ENCODE measurements at places on chromosomes 13 and 19.
A peak's percentile ranks its signal among the peaks of the same experiment; 100 is the strongest.

- no peak for DNase-seq
Observed at GRCh38 chr13:50025436-50025835, 10.2 kb downstream of the KCNRG start.

- DNase-seq: no peak
Observed at GRCh38 chr13:112771877-112772538, 82.2 kb downstream of the ATP11A start.

- DNase-seq: no peak
Observed at GRCh38 chr13:36377826-36378468, 31.8 kb upstream of the SPART start.

- no peak for DNase-seq
Observed at GRCh38 chr13:27783111-27783510, 9.2 kb upstream of the GSX1 start.

DNA sequence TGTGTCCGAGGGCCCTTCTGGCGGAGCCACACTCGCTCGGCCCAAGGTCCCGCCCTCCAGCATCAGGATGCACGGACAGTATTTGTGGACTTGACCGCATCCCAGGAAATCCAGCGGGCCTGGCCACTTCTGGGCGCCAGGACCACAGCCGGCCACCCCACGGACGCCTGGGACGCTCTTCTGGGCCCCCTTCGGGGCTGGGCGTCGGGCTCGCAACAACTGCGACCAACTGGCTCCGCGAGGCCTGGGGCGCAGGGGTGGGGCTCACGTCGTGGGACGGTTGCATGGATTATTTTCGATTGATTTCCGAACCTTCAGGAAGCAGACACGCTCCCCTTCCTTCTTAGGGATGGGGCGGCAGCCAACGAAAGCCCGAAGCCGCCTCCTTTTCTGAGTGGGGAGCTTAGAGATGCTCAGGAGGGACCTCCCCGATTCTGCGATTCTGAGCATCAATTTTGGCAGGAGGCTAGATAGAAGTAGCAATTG lies 521 bp upstream of the NUP58 start:
- DNase-seq: no peak

GRCh38 chr19:34232566-34233481 lies 21.5 kb upstream of the GARRE1 start:
- DNase-seq: no peak

- no peak for DNase-seq
Observed at GRCh38 chr19:14495672-14496028, 277 bp downstream of the GIPC1 start.

- peak; percentile 21 for DNase-seq
Observed at GRCh38 chr19:38264486-38265212, at the start of gene SPINT2. Gene SPINT2 (plus strand): TSS chr19:38264573. CDS start chr19:38264893, 320 bp downstream.

- no peak for DNase-seq
Observed at GRCh38 chr13:37534181-37534580, 64.4 kb downstream of the POSTN start.

GRCh38 chr13:114130837-114131582 lies 1.4 kb downstream of the RASA3 start:
- peak; percentile 63 for DNase-seq

GRCh38 chr19:44912854-44913253 lies 1.6 kb upstream of the APOC1 start:
- no peak for DNase-seq

GRCh38 chr13:80109303-80109702 lies 231.6 kb downstream of the SPRY2 start:
- DNase-seq: no peak

- no peak for DNase-seq
Observed at GRCh38 chr13:101594936-101595335, 142.5 kb downstream of the ITGBL1 start.

DNA sequence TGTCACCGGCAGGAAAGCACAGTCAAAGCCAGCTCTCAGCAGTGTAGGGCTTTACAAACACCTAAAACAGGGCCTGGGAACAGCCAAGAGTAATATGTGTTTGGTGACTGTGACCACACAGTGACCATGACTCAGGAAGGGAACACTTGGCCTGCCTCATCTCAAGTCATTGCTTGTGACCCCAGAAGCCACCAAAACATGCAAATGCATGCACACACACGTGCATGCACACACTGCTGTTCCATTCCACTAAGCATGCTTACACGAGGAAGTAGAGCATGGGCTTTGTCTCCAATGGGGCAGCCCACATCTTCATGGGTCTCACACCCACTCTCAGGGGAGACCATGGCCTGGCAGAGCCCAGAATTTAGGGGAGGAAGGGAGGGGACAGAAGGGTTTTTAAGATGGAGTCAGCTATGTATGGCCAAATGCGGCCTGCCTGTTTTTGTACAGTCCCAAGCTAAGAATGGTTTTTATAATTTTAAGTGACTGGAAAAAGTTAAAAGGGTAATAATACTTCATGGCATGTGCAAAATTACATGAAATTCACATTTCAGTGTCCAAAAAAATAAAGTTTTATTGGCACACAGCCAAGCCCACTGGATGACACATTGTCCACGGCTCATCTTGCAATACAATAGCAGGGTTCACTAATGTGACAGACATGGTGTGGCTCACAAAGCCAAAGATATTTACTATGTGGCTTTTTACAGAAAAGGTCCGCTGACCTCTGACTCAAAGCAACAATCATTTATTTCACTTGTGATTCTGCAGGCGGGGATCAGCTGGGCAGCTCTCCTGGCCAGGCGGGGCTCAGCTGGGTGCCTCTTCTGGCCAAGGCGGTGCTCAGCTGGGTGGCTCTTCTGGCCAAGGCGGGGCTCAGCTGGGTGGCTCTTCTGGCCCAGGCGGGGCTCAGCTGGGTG lies 17.3 kb downstream of the ZFR2 start:
- no peak for DNase-seq

DNA sequence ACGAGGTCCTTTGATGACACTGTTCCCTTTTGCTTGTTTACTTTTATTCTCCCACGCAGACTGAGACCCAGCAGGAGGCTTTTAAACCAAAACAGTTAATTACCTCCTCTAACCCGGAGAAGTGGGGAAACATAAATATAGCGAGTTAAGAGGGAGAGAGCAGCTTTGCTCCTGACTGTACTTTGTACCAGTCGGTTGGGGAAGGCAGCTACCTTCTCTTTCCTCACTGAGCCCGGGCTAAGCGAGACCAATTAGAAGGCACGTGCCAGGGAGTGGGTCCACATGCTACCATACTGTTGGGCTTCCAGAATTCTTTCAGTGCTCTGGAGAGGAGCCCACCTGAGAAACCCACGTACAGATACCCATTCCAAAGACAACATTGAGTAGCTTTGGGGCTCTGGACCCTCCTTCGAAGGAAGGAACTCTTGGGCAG lies 124.2 kb downstream of the ZIC5 start:
- DNase-seq: no peak

DNA sequence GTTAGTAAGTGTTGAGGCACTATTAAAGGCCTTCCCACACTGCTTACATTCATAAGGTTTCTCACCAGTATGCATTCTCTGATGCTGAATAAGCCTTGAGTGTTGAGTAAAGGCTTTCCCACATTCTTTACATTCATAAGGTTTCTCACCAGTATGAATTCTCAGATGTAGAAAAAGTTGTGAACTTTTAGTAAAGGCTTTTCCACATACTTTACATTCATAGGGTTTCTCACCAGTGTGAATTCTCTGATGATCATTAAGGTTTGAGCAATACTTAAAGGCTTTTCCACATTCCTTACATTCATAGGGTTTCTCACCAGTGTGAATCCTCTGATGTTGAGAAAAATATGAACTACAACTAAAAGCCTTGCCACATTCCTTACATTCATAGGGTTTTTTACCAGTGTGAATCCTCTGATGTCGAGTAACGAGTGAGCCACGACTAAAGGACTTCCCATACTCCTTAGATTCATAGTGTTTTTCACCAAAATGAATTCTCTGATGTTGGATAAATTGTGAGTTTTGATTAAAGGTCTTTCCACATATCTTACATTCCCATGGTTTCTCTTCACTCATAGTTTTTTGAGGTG lies 24.2 kb downstream of the ZNF829 start:
- DNase-seq: no peak

- no peak for DNase-seq
Observed at GRCh38 chr13:111552891-111553655, 232.6 kb downstream of the TEX29 start.

DNA sequence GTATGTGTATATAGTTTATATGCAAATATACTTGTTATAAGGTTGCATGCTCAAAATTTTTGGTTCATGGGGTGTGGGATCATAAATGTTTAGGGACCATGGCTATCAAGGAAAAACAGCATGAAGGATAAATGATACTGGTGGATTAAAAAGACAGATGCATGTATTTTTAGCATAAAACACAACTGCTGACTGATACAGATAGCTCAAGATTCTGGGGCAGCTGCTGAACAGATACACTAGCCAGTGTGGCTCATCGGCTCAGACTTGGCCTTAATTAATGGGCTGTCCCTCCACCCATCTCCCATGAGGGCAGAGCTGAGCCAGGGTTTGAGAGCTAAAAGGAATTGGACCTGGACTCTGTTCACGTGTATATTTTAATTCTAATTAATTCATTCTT lies 11.4 kb downstream of the ALOX5AP start:
- DNase-seq: no peak
